ENCODE measurements at places on chromosomes 6 and 20.
A peak's percentile ranks its signal among the peaks of the same experiment; 100 is the strongest.

DNA sequence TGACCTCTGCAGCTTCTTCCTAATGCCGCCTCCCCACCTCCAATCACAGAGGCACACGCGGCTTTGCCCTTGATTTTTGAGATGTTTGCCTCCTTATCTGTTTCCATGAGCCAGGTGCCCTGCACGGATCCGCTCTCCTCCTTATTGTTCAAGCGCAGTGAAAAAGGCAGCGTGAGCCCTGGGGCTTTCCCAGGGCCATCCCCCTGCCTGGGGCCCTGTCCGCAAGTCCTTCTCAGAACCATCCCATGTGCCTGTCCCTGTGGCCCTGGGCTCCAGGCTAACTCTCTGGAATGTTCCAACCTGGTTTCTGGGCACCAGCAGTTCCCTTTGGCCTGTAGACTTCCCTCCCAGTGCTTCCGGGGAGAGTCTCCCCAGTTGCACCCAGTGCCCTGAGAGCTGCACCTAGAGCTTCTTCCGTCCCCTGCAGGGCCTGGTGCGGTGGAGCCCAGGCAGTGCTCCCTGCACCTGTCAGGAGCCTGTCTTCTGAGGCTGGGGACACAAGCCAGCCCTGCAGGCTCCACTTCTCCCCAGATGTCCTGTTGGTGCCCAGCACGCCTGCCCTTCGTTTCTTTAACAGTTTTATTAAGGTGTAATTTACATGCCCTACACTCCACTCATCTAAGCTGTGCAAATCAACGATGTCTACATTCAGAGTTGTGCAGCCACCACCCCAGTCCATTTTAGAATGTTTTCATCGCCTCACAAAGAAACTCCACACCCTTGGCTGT lies 330.3 kb downstream of the CDH4 start:
- DNase-seq, result no peak

DNA sequence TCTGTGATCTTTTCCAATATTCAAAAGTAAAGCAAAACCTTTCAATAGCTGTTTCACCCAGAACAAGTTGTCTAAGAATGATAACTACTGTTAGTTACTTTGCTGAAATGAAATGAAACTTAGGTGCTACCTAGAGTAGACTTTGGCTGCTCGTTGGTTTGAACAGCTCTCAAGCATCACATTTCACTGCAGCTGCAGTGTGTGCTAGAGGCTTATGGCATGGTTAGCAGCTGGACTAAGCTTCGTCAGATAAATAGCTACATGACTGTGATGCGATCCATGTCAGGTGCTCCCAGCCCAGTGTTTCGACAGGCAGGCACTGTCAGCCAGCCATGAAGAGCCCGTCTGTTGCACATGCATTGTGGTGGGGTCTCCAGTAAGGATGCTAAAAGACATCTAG lies 201.1 kb downstream of the TFAP2B start:
- DNase-seq, result no peak

DNA sequence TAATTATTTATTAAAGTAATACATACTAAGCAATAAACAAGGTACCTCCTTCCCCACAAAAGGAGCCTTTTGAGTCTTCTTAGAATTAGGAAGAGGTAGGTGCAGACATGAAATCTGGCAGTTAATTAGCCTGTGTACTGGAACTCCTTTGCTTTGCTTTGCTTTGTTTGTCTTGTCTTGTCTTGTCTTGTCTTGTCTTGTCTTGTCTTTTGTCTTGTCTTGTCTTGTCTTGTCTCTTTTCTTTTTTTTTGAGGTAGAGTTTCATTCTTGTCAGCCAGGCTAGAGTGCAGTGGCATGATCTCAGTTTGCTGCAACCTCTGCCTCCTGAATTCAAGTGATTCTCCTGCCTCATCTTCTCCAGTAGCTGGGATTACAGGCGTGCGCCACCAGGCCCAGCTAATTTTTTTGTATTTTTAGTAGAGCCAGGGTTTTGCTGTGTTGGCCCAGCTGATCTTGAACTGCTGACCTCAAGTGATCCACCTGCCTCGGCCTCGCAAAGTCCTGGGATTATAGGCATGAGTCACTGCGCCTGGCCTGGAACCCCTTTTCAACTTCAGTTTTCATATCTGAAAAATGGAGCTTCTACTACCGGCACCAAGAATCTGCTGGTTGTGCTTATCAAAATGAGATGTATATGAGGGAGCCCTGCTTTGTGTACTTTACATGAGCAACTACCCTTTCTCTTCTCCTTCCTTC lies 301.2 kb downstream of the CDKAL1 start:
- DNase-seq, result no peak

DNA sequence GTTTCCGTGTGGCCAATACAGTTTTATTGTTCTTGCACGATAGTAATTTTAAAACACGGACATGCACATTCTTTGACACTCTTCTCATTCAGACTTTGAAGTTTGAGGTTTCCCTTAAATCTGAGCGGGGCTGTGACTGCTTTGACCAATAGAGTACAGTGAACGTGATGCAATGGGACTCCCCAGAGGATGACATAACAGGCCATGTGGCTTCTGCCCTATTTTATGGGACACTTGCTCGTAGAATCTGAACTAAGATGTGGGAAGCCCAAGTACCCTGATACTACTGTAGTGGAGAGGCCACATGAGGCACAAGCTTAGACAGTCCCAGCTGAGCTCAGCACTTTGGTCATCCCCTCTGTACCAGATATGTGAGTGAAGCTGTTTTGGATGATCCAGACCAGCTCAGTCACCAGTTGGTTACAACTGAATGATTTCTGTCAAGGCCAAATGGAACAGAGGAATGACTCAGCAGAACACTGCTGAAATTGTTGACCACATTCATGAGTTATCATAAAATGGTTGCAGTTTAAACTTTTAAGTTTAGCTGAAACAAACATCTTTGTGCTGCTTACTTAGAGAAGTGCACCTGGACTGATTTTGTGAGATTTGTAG lies 279.4 kb downstream of the RFPL4B start:
- no peak for DNase-seq

GRCh38 chr6:139449611-139450000 lies 75.2 kb upstream of the CITED2 start:
- DNase-seq, result no peak

DNA sequence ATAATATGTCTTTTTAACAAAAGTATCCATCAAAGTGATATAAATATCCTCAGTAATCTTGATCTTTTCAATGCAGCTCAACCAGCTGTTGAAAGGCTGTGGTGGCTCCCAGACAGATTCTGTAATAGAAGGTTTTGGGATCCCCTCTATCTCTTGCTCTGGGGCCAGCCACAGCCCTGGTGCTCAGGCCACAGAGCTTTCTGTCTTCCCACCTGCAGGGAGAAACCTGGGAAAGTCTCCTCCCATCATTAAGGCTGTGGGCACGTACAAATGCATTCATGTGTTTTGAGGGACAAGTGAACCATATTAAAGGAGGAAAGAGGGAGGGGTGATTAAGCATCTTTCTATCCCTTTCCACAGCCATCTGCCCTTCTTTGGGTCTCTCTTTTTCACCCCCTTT lies 183.1 kb downstream of the PRDM13 start:
- DNase-seq, result no peak

DNA sequence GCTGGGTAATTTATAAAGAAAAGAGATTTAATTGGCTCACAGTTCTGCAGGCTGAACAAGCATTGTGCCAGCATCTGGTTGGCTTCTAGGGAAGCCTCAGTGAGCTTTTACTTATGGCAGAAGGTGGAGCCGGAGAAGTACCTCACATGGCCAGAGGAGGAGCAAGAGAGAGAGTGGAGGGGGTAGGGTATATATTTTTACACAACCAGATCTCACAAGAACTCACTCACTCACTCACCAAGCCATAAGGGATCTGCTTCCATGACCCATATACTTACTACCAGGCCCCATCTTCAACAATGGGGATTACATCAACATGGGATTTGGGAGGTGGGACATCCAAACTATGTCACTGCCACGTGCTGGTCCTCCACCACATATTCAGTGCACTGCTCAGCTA lies 152.6 kb upstream of the PRND start:
- DNase-seq, result no peak

- no peak for DNase-seq
Measured at GRCh38 chr20:49466114-49466912, 16.2 kb downstream of the KCNB1 start.

GRCh38 chr6:170184316-170184715 lies 106.6 kb downstream of the DLL1 start:
- no peak for DNase-seq

GRCh38 chr6:37005061-37005810 lies at the start of gene FGD2:
Gene FGD2, plus strand, starts transcription at chr6:37005655. Its CDS starts 163 bp downstream, at chr6:37005818.
- DNase-seq, result peak; percentile 53

DNA sequence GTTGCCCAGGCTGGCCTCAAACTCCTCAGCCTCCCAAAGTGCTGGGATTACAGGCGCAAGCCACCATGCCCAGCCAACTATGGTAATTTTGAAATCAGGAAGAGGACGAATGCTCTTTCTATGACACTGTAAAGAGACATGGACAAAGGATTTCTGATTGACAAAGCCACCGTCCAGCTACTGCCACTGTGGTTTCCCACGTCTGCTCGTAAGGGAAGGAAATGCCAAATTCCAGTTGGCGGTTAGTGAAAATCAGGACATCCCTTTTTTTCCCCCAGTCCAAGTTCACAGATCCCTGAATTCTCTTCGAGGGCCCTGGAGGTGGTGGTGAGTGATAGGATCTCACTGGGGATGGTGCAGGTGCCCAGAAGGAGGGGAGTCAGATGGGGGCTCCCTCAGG lies 31.2 kb downstream of the SNAI1 start:
- no peak for DNase-seq

GRCh38 chr6:127198549-127198948 lies 68.1 kb upstream of the RNF146 start:
- DNase-seq, result no peak

DNA sequence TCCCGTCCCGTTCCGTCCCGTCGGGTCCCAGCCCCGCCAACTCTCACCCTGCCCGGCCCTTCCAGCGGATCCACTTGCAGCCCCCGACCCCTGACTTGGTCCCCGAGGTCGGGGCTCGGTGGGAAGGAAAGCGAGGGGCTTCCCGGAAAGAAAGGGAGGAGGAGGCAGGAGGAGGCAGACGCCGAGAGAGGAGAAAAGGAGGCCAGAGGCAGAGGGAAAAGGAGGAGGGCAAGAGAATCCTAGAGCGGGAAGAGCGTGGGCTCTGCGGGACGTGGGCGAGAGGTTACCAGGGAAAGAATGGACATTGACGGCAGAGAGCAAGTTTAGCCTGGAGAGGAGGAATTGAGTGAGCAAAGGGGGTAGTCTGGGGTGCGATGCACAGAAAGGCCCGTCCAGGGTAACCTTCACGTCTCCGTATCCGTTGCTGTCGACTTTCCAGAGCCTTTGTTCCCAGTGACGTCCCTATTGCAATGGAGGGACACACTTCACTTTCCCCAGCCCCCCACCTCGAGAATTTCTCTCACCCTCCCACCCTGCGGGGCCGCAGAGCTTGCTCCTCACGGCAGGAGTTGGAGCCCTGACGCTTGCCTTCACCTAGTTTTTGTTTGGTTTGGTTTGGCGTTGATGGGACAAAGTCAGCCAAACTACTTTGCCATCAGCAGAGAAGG lies 477 bp upstream of the MOXD1 start:
- DNase-seq, result no peak

DNA sequence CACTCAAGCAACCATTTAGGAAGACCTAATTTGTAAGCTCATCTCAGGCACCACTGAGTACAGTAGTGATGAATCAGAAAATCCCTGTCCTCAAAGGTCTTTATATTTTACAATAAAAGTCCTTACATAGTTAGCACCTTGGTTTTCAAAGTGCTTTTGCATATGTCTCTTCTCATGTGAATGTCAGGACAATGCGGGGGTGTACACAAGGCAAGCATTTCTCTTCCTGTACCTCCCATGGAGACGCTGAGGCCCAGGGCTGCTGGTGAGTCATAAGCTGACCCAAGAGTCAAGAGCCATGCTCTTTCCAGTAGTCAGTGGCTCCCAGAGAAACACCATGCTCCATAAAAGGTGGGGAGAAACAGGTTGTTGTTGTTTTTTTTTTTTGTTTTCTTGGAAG lies 174.0 kb downstream of the GJA10 start:
- DNase-seq, result no peak

DNA sequence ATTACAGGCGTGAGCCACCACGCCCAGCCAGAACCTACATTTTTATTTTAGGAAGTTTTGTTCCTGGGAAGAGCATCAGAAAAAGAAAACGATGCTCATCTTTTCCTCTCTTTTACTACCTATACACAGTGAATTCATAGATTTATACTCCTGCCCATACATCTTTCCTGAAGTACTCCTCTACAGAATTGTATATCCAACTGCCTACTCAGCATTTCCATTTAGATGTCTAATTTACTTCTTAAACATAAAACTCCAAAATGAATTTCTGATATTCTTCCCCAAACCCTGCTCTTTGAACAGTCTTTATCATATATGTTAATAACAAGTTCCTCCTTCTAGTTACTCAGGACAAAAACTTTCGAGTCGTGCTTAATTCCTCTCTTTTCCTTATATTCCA lies 39.8 kb upstream of the RSPO3 start:
- DNase-seq, result no peak

- no peak for DNase-seq
Measured at GRCh38 chr6:157521362-157522335, 140.7 kb downstream of the ZDHHC14 start.

- no peak for DNase-seq
Measured at GRCh38 chr6:120083186-120083585, 733.6 kb upstream of the MAN1A1 start.

- no peak for DNase-seq
Measured at GRCh38 chr6:167650730-167651317, 175.9 kb upstream of the AFDN start.

- DNase-seq, result peak; percentile 69
Measured at GRCh38 chr6:39166189-39166911, 51.4 kb upstream of the SAYSD1 start.

GRCh38 chr6:109087661-109088264 lies 6.9 kb downstream of the SESN1 start:
- DNase-seq, result no peak

- DNase-seq, result no peak
Measured at GRCh38 chr20:62766071-62766450, 30.2 kb upstream of the MRGBP start.

DNA sequence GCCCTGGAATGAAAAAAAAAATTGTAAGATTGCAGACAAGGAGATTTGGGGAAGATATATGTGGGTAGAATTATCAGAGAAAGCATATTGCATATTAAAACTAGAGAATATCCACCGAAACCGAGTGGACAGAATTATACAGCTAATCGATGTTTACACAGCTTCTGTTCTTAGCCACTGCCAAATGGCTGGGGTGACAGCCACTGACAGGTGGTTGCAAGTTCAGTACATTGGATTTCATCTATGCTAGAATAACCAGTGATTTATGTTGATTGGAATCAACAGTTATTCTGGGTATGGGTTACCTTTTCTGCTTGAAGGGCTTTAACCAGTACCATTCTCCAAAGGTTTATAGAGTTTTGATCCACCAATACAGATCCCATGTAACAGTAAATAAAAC lies 48.4 kb upstream of the THEMIS start:
- DNase-seq, result no peak

- no peak for DNase-seq
Measured at GRCh38 chr6:138722425-138723371, 50.9 kb upstream of the CCDC28A start.

GRCh38 chr6:12221856-12222255 lies 68.3 kb upstream of the EDN1 start:
- DNase-seq, result no peak

GRCh38 chr6:121442576-121442975 lies 7.1 kb downstream of the GJA1 start:
- DNase-seq, result no peak

- DNase-seq, result no peak
Measured at GRCh38 chr6:22821664-22822320, 252.4 kb downstream of the HDGFL1 start.

GRCh38 chr6:100314186-100314585 lies 150.5 kb downstream of the SIM1 start:
- DNase-seq, result no peak

Data from left colon (tissue), 2 donors.